ENCODE measurements at places on chromosomes 13 and 19. TPM values are rescaled to one million over a fixed set of nuclear protein-coding genes. Genes with fewer than 3 reads are reported as not detected.

Gene CYP4F2
- total RNA-seq = not detected

Gene GNA15
- total RNA-seq = 78.4 TPM

Gene BRSK1
- 5.6 TPM for total RNA-seq

Gene FXYD1
- total RNA-seq = 2.3 TPM

Gene FBXO17
- not detected for total RNA-seq

Gene OLFM4
- not detected for total RNA-seq

Gene LILRA1
- total RNA-seq = not detected

Gene ZNF497
- total RNA-seq = 0.93 TPM

Gene ATP1A3
- total RNA-seq = 0.64 TPM

Gene PRR19
- 0.61 TPM for total RNA-seq

DNA sequence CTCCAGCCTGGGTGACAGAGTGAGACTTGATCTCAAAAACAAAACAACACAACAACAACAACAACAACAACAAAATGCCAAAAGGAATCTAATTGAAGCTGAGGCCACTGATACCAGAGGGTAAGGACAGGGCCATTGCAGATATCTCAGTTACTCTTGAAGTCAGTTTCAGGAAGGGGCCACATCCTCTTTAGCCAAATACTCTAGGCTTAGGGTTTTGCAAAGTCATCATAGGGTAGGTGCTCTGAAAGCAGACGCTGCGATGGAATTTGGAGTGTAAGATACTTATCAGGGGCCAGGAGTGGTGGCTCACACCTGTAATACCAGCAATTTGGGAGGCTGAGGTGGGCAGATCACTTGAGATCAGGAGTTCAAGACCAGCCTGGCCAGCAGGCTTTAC lies 46.6 kb upstream of the UBAC2 start:
- no peak for DNase-seq

- DNase-seq = no peak
Observed at GRCh38 chr13:95642028-95642621, 2.4 kb downstream of the DZIP1 start.

DNA sequence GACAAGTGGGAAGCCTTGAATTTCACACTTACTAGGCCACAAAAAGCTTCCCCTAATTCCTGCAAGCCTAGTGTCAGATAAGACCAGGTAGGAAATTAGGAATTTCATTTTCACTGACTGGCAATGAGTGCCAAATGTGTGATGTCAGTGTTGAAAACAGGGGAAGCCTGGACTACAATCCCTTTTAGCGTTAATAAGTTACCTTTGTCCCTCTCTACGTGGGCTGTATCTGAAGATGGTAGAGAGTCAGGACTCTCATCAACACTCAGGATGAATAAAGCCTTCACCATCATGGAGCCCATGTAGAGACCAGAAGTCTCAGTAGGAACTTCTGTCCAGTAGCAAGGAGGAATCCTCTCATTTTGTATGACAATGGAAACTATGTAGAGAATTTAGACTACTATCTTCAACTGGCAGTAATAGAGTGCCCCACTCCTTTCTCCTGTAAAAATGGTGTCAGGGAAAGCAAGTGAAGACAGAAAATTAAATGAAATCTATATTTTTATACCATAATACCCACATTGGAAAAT lies 324.1 kb upstream of the KLHL1 start:
- DNase-seq = no peak

- DNase-seq = no peak
Observed at GRCh38 chr13:37766502-37766901, 103.1 kb downstream of the TRPC4 start.

DNA sequence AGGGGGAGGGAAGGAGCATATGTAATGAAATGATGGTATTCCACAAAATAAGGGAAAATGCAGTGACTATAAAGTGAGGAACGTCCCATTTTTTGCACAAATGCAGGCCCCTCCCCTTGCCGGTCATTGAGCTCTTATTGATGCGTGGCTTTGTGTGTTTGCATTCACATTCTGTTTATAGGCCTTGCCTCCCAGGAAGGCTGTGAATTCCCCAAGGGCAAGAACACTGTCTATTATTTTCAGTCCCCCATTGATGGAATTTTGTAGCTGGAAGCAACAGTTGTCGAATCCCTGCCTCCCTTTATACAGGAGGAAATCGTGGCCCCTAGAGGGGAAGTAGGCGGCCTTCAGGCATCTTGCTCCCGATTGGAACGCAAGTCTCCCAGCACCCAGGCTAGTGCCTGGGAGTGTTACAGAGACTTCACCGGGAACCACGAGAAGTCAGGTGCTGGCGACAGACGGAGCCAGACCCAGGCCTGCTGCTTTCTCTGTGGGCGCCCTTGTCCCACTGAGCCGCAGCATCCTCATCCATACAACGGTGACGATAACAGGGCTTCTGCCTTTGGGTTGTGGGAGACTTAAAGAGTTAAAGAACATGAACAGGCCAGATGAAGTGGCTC lies 6.9 kb downstream of the SBSN start:
- no peak for DNase-seq

DNA sequence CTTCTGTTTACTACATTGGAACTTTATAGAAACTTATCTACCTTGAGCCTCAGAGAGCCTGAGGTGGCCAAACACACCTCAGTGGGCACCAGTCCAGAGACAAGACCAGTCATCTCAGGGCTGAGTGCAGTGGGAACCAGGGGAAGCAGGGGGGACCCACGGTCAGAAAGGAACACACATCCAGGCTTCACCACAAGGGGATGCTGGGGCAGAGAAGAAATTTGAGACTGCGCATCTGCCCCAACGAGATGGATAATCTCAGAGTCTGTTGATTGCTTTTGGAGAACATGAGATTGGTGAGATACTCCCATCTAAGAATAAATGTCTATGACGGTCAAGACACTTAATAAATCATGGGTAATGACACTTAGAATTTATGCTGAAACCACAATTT lies 98.7 kb downstream of the DOCK9 start:
- DNase-seq = no peak

DNA sequence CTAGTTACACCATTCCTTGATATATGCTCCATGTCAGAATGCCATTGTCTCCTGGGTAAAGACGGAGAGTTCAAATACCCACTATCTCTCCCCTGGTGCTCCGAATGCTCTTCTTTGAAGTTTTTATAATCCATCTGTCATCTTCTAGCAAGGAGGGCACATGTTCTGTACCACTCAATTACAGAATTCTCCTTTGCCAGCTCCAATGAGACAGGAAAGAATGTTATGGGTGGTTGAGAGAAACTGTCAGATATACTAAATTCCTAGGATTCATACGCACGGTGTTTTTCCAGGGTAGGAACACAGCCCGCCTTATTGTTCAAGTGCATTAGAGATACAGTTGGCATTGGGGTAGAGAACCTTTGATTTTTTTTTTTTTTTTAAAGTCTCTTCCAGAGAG lies 118.0 kb upstream of the ZNF536 start:
- DNase-seq = no peak

- no peak for DNase-seq
Observed at GRCh38 chr19:14809272-14810057, 25.5 kb downstream of the OR7A5 start.

GRCh38 chr13:42538996-42539395 lies 35.0 kb upstream of the TNFSF11 start:
- DNase-seq = no peak

GRCh38 chr13:77528834-77529500 lies 6.5 kb upstream of the SCEL start:
- DNase-seq = peak; percentile 12

- no peak for DNase-seq
Observed at GRCh38 chr13:97192166-97192565, 30.0 kb upstream of the MBNL2 start.

GRCh38 chr13:82011355-82011754 lies 1670.4 kb upstream of the SPRY2 start:
- no peak for DNase-seq

GRCh38 chr13:94997126-94997525 lies 284.8 kb upstream of the SOX21 start:
- DNase-seq = no peak

DNA sequence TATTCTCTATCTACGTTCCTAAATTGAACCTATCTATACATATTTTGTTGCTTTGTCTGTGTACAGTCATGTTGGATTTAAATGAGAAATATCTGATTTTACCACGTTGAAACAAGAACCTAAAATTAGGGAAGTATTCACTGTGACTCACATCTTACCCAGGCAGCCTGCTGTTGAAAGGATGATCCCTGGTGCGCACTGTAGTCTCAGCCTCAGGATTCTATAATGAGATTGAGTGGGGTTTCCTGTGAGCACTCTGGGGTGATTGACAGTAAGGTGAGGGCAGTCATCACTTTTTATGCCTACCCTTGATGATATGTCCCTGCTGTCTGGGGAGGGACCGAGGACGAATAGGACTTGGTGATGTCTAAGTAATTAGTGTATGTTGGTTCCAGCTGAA lies 35.4 kb downstream of the PCCA start:
- DNase-seq = no peak

DNA sequence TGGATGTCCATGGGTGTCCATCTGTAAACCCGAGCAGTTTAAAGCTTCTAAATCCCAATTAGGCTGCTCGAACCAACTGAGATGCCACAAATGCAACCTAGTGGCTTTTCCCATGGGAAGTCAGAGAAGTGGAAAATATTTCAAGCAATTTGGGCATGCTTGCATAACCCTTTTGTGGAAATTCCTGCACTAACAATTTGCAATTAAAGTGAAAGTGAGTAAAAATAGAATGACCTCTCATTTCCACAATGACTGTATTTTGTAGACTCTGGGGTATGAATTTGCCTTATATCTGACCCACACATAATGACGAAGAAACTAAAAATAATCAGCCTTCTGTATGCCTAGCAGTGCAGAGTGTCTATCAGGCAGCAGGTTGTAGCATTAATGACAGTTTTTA lies 91.8 kb upstream of the TSC22D1 start:
- no peak for DNase-seq

- DNase-seq = peak; percentile 15
Observed at GRCh38 chr19:44841231-44841630, 4.9 kb upstream of the NECTIN2 start.

- DNase-seq = no peak
Observed at GRCh38 chr19:1171755-1172352, 2.2 kb downstream of the SBNO2 start.

GRCh38 chr13:21758441-21758840 lies 87.6 kb downstream of the FGF9 start:
- no peak for DNase-seq

- DNase-seq = no peak
Observed at GRCh38 chr19:27676877-27677276, 1536.1 kb downstream of the UQCRFS1 start.

DNA sequence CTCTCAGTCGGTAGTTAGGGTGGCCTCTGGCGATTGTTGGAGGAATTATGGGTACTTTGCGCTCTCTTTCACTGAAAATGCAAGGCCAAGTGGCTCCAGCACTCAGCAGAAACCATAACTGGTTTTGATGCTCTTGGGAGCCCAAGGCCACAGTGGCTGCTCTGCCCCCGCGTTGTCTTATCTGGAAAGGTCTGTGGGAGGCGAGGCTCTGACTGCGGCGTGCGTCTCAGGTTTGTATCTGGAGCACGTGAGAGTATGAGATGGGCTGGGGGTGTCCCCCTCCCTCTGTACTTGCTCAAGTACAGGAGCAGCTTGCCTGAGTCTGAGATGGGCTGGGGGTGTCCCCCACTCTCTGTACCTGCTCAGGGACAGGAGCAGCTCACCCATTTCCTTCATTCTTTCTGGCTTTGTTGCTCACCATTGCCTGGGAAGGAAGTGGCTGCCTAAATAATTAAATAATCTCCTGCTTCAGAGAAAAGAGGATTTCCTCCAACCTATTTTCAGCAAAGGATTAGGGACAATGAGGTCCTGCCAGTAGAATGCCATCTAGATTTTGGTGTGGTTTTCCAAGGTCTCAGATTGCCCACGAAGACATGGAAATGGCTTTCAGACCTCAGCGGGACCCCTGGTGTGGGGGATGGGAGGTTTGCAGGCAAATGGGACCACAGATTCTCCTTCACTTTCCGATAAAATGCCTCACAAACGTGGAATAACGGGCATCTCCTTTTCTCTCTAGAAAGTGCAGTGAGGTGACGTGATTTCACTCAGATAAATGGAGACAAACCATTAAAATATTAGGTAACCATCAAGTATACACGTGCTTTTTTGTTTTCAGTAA lies 14.7 kb downstream of the ATP11A start:
- DNase-seq = peak; percentile 18

- DNase-seq = no peak
Observed at GRCh38 chr13:74004109-74004508, 130.1 kb downstream of the KLF12 start.

- DNase-seq = no peak
Observed at GRCh38 chr19:57078802-57079201, 41.0 kb upstream of the USP29 start.

DNA sequence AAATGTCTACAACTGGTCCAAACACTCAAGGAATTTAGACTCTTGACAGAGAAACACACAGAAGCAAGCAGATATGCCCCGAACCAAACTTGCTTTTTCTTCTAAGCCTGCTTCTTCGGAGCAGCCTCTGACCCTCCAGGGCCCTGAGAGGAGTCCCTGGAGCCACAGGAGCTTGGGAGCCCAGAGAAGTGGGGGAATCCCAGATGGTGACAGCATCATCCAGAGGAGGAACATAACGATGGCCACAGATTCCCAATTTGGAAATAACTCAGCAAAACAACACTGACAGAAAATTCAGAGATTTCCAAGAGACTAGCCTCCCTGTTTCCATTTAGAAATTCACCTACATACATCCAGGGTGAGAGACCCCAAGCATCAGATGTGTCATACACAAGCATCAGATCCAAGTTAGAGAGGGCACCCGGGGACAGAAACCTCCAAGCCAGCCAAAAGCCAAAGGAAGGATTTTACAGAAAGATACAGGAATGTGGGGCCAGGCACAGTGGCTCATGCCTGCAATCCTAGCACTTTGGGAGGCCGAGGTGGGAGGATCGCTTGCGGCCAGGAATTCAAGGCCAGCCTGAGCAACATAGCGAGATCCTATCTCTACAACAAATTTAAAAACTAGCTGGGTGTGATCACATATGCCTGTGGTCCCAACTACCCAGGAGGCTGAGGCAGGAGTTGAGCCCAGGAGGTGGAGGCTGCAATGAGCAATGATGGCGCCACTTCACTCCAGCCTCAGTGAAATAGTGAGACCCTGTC lies 2.0 kb upstream of the PVR start:
- no peak for DNase-seq

GRCh38 chr19:39142630-39143029 lies 17.0 kb downstream of the PAK4 start:
- no peak for DNase-seq

DNA sequence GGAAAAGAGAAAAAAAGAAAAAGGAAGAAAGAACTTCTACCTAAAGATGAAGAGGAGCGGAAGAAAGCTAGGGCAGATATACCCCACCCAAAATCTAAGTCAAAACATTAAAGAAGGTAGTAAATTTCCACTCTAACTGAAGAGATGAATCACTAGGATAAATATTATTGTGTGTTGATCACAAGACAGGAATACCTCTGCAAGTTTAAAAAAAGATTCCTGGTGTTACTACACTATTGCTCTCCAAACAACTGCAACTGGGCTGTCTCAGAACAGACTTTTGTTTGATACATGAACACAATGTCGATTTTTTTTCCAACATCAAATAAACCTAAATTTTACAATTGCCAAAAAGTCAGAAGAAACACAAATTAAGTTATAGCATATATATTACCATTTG lies 6.8 kb downstream of the HSPH1 start:
- DNase-seq = no peak
